HepG2 (cell line): ENCODE measurements at places on chromosomes 4 and X. TPM values are rescaled to one million over a fixed set of nuclear protein-coding genes. Genes with fewer than 3 reads are reported as not detected.

Gene RAB33A
- polyA plus RNA-seq, result 0.18 and 0.26 TPM in 2 replicates

Gene GAGE12J
- polyA plus RNA-seq, result not detected in 2 replicates

Gene HUWE1
- polyA plus RNA-seq, result 54.2 and 63.2 TPM in 2 replicates

Gene EDNRA
- not detected in 2 replicates for polyA plus RNA-seq

Gene SMIM10L2A
- polyA plus RNA-seq, result not detected in 2 replicates

Gene HOPX
- not detected in 2 replicates for polyA plus RNA-seq

Gene ASMT
- 0.04 and 0.33 TPM in 2 replicates for polyA plus RNA-seq

Gene ESX1
- not detected in 2 replicates for polyA plus RNA-seq

Gene ACE2
- 0.44 and 0.46 TPM in 2 replicates for polyA plus RNA-seq

Gene FAM236C
- not detected in 2 replicates for polyA plus RNA-seq

Gene IBSP
- polyA plus RNA-seq, result not detected in 2 replicates

Gene SLC6A14
- polyA plus RNA-seq, result 15.0 and 22.6 TPM in 2 replicates

- H3K36me3 ChIP-seq, result no peaks in the 10 kb centered on the region
- H3K4me1 ChIP-seq, result 0 out of 2 replicates have a peak, but pooled peaks cover 7% of the 10 kb centered on the region
- no peak for DNase-seq
- H3K27me3 ChIP-seq, result no peaks in the 10 kb centered on the region
- 0 out of 2 replicates have a peak overlapping the region, but pooled peaks have one; percentile 64 for H3K4me3 ChIP-seq
Observed at GRCh38 chrX:103584596-103584995, 719 bp upstream of the TCEAL4 start.

DNA sequence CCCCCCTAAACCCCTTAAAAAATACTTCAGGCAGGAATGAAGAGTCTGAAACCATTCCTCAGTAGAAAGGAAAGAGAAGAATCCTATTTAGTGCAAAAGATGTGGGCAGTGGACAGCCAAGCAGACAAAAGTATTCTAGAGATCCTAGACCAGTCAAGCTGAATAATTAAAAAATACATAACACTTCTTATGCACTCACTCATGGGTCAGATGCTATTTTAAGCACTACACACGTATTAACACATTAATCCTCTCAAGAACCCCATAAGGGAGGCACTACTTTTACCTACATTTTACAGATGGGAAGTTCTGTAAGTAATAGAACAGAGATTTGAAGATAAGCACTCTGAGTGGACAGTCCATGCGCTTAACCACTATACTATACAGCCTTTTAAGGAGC, 5.9 kb downstream of the TAB3 start:
- DNase-seq, result no peak
- no peaks in the 10 kb centered on the region for H3K27me3 ChIP-seq
- H3K4me1 ChIP-seq, result peaks cover 86% of the 10 kb centered on the region
- H3K4me3 ChIP-seq, result no peak overlapping the region

DNA sequence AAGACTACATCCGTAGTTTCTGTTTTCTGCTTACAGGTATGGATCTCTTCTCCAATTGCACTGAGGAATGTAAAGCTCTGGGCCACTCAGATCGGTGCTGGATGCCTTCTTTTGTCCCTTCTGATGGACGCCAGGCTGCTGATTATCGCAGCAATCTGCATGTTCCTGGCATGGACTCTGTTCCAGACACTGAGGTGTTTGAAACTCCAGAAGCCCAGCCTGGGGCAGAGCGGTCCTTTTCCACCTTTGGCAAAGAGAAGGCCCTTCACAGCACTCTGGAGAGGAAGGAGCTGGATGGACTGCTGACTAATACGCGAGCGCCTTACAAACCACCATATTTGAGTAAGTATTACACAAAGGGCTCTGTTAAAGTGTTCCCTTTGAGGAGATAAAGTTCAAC, 13.8 kb downstream of the PCDH10 start:
- H3K4me1 ChIP-seq, result no peaks in the 10 kb centered on the region
- no peaks in the 10 kb centered on the region for H3K36me3 ChIP-seq
- DNase-seq, result no peak
- no peak overlapping the region for H3K27ac ChIP-seq
- no peaks in the 10 kb centered on the region for H3K27me3 ChIP-seq

- no peaks in the 10 kb centered on the region for H3K4me1 ChIP-seq
- DNase-seq, result no peak
- H3K27ac ChIP-seq, result no peak overlapping the region
- no peaks in the 10 kb centered on the region for H3K36me3 ChIP-seq
Observed at GRCh38 chr4:106607558-106607957, 239.0 kb upstream of the GIMD1 start.

DNA sequence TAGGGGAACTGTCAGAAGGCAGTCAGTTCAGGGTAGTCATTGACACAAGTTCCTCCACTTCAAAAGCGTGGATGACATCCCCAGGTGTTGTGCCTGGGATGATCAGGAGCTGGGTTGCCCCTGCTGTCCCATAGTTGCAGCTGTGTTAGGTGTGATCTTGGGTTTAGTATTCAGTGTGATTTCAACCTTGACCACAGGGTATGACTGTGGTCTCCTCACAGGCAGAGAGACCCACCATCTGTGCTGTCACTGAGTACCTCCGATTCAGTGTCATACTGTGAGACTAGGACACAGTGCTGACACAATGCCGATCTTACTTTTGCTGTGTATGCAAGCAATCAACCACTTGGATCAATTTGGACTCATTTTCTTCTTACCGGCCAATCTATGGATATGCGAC, 25.2 kb downstream of the FOXR2 start:
- no peaks in the 10 kb centered on the region for H3K4me1 ChIP-seq
- DNase-seq, result no peak
- H3K27ac ChIP-seq, result no peak overlapping the region
- no peaks in the 10 kb centered on the region for H3K36me3 ChIP-seq

DNA sequence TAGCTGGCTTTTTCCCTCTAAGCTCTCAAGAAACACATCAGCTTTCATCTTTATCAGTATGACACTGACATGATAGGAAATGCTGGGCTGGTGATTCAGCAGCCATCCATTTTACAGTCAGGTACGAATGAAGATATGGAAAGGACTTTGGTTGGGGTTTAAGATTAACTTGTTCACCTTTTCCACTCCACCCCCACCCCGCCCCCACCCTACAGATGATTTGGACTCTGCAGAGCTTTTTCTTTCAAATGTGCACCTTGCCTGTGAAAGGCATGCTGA, 132.6 kb downstream of the AKAP4 start:
- DNase-seq, result no peak
- peak overlapping the region; percentile 83 for H3K27ac ChIP-seq
- no peaks in the 10 kb centered on the region for H3K36me3 ChIP-seq
- H3K4me3 ChIP-seq, result peak overlapping the region; percentile 63; the same call in 1 of the 2 replicates
- no peaks in the 10 kb centered on the region for H3K27me3 ChIP-seq

DNA sequence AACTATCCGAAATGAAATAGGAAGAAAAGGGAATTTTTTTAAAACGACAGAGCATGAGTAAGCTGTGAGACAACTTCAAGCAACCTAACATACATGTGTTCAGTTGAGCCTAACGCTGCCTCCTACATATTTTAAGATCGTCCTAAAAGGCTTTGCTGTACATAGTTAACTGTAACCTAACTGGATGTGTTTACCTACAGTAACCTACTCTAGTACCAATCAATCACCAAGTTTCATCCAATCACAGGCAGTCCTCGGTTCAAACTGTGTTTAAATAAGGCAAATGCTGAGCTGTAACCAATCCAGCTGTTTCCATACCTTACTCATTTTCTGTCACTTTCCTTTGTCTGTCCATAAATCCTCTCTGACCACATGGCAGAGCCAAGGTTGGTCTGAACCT, 17.1 kb downstream of the RCHY1 start:
- H3K36me3 ChIP-seq, result peaks cover 37% of the 10 kb centered on the region
- H3K27me3 ChIP-seq, result no peaks in the 10 kb centered on the region
- no peak for DNase-seq

DNA sequence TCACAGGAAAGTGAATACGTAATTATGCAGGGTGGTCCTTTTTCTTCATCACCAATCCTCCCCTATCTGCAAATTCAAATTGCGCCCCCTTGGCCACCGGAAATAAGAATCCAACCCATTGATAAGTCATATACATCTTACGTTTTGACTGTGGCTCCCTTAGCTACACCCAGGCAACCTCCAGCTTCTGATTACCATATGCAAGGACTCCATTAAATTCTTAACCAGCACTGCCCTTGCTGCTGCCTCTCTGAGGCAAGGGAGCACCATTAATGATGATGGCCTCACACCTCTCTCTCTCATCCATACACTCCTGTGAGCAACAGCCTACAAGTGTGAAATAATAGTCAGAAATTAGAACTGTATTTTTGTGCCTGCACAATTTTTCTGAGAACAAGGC, 106.0 kb upstream of the NOCT start:
- no peak for DNase-seq
- H3K27ac ChIP-seq, result no peak overlapping the region
- H3K4me3 ChIP-seq, result no peak overlapping the region
- peaks cover 7% of the 10 kb centered on the region; the same call in 1 of the 3 replicates for H3K27me3 ChIP-seq

DNA sequence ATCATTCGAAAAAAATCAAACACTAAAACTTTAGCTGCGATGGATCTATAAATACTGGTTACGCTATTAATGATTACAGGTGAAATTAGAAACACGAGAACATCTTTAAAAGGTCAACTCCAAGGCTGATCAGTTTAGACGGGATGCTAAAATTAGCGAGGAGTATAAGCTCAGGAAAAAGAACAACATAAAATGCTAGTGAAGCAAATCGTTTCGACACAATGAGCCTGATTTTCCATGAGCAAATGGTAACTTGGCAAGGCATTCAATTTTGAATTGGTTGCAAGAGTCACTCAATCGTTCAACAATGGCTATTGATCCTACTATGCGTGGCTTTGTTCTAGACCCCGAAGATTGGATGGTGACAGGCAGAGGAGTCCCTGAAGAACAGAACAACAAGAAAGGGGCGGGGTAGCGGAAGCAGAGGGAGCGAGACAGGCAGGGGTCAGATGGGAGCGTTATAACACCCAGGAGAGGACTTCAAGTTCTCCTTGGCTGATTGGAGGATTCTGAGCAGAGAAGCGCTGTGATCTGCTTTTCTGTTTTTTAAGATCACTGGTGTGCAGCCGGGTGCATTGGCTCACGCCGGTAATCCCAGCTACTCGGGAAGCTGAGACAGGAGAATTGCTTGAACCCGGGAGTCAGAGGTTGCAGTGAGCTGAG, 146.5 kb downstream of the RBM47 start:
- H3K4me1 ChIP-seq, result no peaks in the 10 kb centered on the region
- DNase-seq, result no peak
- H3K27me3 ChIP-seq, result no peaks in the 10 kb centered on the region
- no peak overlapping the region for H3K4me3 ChIP-seq

- no peaks in the 10 kb centered on the region for H3K4me1 ChIP-seq
- no peaks in the 10 kb centered on the region; the same call in 2 of the 3 replicates for H3K36me3 ChIP-seq
- H3K27me3 ChIP-seq, result no peaks in the 10 kb centered on the region
- DNase-seq, result no peak
Observed at GRCh38 chrX:2351999-2352995, 148.5 kb downstream of the DHRSX start.

GRCh38 chr4:8524595-8525382, 55.4 kb upstream of the GPR78 start:
- H3K27ac ChIP-seq, result no peak overlapping the region
- no peak overlapping the region for H3K4me3 ChIP-seq
- peaks cover 2% of the 10 kb centered on the region; the same call in 1 of the 2 replicates for H3K27me3 ChIP-seq

- H3K27ac ChIP-seq, result no peak overlapping the region
- H3K36me3 ChIP-seq, result no peaks in the 10 kb centered on the region
- no peak overlapping the region for H3K4me3 ChIP-seq
- H3K27me3 ChIP-seq, result no peaks in the 10 kb centered on the region
- no peak for DNase-seq
Observed at GRCh38 chrX:13692771-13693231, 3.9 kb downstream of the RAB9A start.

GRCh38 chr4:15784959-15785634, 7.0 kb downstream of the CD38 start:
- H3K27me3 ChIP-seq, result no peaks in the 10 kb centered on the region; the same call in 2 of the 3 replicates
- H3K27ac ChIP-seq, result no peak overlapping the region
- no peaks in the 10 kb centered on the region for H3K36me3 ChIP-seq
- no peak overlapping the region for H3K4me3 ChIP-seq
- no peaks in the 10 kb centered on the region for H3K4me1 ChIP-seq
- no peak for DNase-seq

DNA sequence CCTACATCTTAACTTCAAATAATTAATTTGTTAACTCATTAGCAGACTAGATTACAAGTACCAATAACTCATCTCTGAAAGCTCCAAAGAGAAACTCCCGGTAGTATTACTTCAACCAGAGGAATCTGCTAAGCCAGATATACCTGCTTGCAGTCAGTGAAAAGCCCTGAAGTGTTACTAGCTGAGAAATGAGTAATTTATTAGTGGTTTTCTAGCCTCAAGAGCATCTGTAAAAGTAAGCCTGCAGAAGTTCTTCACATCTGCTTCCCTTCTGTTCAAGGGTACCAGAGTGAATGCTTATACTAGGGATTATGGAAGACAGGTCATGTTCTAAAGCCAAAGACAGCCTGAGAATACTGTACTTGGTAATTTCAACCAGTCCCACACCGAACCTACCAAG, 34.7 kb downstream of the IRS4 start:
- H3K27me3 ChIP-seq, result no peaks in the 10 kb centered on the region
- no peak overlapping the region for H3K4me3 ChIP-seq
- no peaks in the 10 kb centered on the region for H3K4me1 ChIP-seq
- DNase-seq, result no peak
- H3K36me3 ChIP-seq, result no peaks in the 10 kb centered on the region

DNA sequence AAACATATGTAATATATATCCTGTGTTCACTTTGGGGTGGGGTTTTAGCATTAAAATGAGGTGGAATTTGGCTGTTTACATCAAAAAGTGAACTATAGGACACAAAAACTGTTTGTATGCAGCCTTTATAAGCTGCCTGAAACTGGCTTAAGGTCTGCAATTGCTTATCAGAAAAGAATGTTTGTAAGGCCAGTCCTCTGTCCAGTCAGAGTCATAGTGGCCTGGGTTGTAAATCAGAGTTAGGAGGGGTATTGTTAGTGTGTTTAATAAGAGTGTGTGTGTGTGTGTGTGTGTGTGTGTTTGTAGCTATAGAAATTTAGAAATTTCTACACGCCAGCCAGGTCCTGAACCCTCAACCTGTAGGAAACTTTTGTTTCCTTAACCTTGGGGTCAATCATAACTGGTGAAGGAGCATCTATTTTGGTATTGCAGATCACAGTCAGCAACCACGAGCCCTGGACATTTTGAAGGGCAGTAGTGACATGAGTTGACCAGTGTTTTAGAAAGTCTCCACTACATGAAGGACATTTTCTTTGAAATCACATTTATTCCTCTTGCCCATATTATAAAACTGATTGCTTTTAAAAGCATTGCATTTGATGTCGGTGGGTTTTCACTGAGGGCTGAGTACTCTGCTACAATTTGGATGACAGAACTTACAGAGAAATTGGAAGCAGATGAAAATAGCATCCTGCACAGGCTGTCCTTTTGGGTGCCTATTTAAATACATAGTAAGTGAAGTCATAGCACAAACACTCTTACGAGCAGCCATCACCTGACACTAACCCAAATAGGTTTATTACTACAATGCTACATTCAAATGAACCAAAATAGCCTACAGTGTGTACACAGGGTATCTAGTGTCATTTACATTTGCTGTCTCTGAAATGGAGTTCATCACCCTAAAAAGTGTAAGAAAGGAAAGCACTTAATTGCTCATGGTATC, 11.2 kb upstream of the TMEM154 start:
- no peak overlapping the region for H3K27ac ChIP-seq
- no peaks in the 10 kb centered on the region for H3K36me3 ChIP-seq
- H3K27me3 ChIP-seq, result no peaks in the 10 kb centered on the region
- H3K4me3 ChIP-seq, result no peak overlapping the region
- peaks cover 24% of the 10 kb centered on the region; the same call in 1 of the 2 replicates for H3K4me1 ChIP-seq
- DNase-seq, result no peak

- no peaks in the 10 kb centered on the region for H3K36me3 ChIP-seq
- peaks cover 53% of the 10 kb centered on the region for H3K27me3 ChIP-seq
- H3K27ac ChIP-seq, result no peak overlapping the region
- DNase-seq, result peak; percentile 75
Observed at GRCh38 chr4:8594097-8595038, 1.8 kb downstream of the CPZ start.
